ENCODE measurements at places on chromosomes 2 and 18. TPM values are rescaled to one million over a fixed set of nuclear protein-coding genes. Genes with fewer than 3 reads are reported as not detected.

Gene SNORC
- 1.3 TPM for total RNA-seq

Gene REG1A
- 2.3 TPM for total RNA-seq

Gene HSPD1
- 87.1 TPM for total RNA-seq

Gene ST8SIA3
- not detected for total RNA-seq

Gene PTPRN
- 5.0 TPM for total RNA-seq

Gene ATP8B1
- total RNA-seq: 155 TPM

Gene SCN1A
- total RNA-seq: not detected

Gene IL36G
- total RNA-seq: not detected

DNA sequence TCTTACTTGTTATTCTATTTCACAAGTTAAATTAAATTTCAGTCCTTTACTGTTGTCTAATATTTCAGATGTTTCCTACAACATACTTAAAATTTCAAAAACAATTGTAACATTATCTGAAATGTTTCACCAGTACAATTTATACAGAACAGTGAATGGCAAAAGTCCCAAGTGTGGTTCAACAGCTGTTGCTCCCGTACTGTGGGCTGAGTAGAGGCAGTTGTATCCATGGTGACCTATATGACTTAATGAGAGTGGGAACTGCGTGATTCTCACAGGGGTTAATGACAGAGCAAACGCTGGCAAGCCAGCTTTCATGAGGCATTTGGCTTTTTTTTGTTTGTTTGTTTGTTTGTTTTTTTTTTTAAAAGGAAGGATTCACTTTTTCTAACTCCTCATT lies 5.3 kb upstream of the PLCL1 start:
- peaks cover 12% of the 10 kb centered on the region for H3K4me1 ChIP-seq
- H3K27ac ChIP-seq: no peak overlapping the region
- H3K36me3 ChIP-seq: no peaks in the 10 kb centered on the region
- DNase-seq: no peak
- no peak overlapping the region for H3K4me3 ChIP-seq

GRCh38 chr2:138504546-138505235 lies 3.1 kb downstream of the SPOPL start:
- H3K27me3 ChIP-seq: no peaks in the 10 kb centered on the region
- no peak for DNase-seq
- peaks cover 71% of the 10 kb centered on the region for H3K4me1 ChIP-seq
- H3K4me3 ChIP-seq: no peak overlapping the region

GRCh38 chr18:48885924-48886400 lies 64.8 kb downstream of the SMAD7 start:
- H3K4me3 ChIP-seq: no peak overlapping the region
- DNase-seq: no peak
- no peaks in the 10 kb centered on the region for H3K27me3 ChIP-seq
- peaks cover 12% of the 10 kb centered on the region for H3K4me1 ChIP-seq
- no peaks in the 10 kb centered on the region for H3K36me3 ChIP-seq
- no peak overlapping the region for H3K27ac ChIP-seq

GRCh38 chr18:55265984-55266383 lies 306.7 kb upstream of the CCDC68 start:
- no peak overlapping the region for H3K27ac ChIP-seq
- H3K36me3 ChIP-seq: peaks cover 45% of the 10 kb centered on the region
- H3K27me3 ChIP-seq: no peaks in the 10 kb centered on the region
- no peak for DNase-seq

DNA sequence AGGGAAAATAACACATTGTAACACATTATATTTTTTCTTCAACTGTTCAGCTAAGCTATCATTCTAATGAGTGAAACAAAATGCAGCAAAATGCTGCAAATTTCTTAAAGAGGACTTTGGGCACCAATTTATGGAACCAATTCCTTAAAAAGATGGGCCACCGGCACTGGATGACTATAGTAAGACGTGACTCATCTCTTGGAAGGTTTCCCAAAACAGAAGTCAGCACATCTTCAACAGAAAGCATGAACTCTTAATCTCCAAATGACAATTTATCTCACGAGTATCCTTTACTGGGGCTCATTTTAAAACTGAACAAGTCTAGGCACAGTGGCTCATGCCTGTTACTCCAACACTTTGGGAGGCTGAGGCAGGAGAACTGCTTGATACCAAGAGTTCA lies 213.4 kb downstream of the CDH20 start:
- no peak overlapping the region for H3K27ac ChIP-seq
- no peak for DNase-seq
- H3K36me3 ChIP-seq: no peaks in the 10 kb centered on the region
- H3K27me3 ChIP-seq: no peaks in the 10 kb centered on the region
- no peaks in the 10 kb centered on the region for H3K4me1 ChIP-seq
- no peak overlapping the region for H3K4me3 ChIP-seq

DNA sequence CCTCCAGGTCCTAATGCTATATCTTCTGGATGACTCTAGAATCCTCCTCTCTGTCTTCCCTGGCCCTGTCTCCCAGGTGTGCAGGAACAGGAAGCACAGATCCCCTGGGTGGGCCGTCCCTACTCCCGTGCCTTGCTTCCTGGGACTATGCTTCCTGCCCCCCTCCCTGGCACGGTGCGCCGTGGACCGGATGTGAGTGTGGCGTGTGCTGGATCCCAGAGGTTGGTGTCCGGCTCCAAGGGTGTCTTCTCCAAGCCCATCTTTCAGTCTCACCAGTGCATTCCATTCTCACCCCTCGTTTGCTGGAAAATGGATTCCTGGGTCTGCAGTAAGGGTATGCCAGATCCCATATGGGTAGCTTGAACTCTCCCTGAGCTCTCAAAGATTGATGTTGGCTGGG lies 144.4 kb upstream of the TWIST2 start:
- H3K36me3 ChIP-seq: no peaks in the 10 kb centered on the region
- no peaks in the 10 kb centered on the region for H3K4me1 ChIP-seq
- DNase-seq: no peak
- no peaks in the 10 kb centered on the region for H3K27me3 ChIP-seq
- no peak overlapping the region for H3K27ac ChIP-seq

DNA sequence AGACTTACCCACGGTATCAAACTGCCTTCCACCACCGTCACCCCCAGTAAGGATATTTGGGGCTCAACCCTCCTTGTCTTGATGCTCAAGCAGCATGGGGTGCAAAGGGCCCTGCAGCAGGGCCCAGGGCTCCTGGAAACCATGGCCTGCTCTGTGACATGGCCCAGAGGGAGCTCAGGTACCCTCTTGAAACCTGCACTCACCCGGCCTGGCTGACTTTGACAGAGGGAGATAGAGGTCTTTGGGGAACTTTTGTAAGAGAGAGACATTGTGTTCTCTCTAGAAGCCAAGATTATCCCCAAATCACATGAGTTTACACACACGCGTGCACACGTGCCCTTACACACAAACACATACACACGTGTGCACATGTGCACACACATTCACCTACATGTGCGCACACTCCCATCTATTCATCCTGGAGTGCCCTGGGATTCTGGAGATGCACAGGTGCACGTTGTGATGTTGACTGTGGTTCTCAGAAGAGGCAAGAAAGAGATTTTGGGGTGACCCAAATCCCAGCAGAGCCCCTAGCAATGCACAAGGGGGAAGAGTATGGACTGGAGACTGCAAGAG lies 19.6 kb upstream of the KCNK3 start:
- H3K27ac ChIP-seq: no peak overlapping the region
- no peak for DNase-seq
- H3K4me3 ChIP-seq: no peak overlapping the region
- no peaks in the 10 kb centered on the region for H3K36me3 ChIP-seq

- H3K27me3 ChIP-seq: no peaks in the 10 kb centered on the region
- H3K4me1 ChIP-seq: no peaks in the 10 kb centered on the region
- no peak for DNase-seq
- H3K36me3 ChIP-seq: no peaks in the 10 kb centered on the region
- H3K4me3 ChIP-seq: no peak overlapping the region
Measured at GRCh38 chr18:26436176-26437051, 111.9 kb downstream of the KCTD1 start.

GRCh38 chr2:169071455-169071854 lies 2.1 kb downstream of the DHRS9 start:
- H3K27me3 ChIP-seq: no peaks in the 10 kb centered on the region
- no peak for DNase-seq
- no peaks in the 10 kb centered on the region for H3K36me3 ChIP-seq
- no peak overlapping the region for H3K27ac ChIP-seq
- H3K4me3 ChIP-seq: no peak overlapping the region

DNA sequence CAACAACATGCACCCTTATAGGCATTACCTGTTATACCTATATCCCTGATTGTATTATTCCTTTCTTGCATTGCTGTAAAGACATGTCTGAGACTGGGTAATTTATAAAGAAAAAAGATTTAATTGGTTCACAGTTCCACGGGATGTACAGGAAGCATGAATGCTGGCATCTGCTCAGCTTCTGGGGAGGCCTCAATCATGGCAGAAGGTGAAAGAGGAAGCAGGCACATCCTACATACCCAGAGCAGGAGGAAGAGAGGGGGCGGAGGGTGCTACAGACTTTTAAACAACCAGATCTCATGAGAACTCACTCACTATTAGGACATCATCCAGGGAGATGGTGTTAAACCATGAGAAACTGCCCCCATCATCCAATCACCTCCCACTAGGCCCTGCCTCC lies 191.7 kb upstream of the SPHKAP start:
- no peaks in the 10 kb centered on the region for H3K4me1 ChIP-seq
- H3K36me3 ChIP-seq: no peaks in the 10 kb centered on the region
- no peak for DNase-seq
- H3K27me3 ChIP-seq: no peaks in the 10 kb centered on the region
- no peak overlapping the region for H3K4me3 ChIP-seq

DNA sequence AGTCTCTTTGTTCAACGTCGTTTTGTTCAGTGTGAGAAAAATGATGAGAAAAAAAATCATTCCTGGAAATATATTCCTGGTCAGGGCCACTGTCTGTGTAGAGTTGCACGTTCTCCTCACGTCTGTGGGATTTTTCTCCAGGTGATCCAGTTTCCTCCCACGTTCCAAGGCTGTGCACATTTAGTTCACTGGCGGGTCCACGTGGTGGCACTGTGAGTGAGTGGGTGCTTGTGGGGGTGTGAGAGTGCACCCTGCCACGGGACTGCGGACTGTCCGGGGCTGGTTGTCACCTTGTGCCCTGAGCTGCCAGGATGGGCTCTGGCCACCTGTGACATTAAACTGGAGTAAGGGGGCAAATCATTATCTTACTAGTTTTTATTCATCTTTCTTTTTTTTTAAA lies 30.3 kb upstream of the ACYP2 start:
- peaks cover 8% of the 10 kb centered on the region for H3K36me3 ChIP-seq
- no peak for DNase-seq
- no peak overlapping the region for H3K27ac ChIP-seq
- H3K4me3 ChIP-seq: no peak overlapping the region
- H3K27me3 ChIP-seq: no peaks in the 10 kb centered on the region

- peak overlapping the region; percentile 92 for H3K4me3 ChIP-seq
- H3K36me3 ChIP-seq: peaks cover 31% of the 10 kb centered on the region
- peak; percentile 74 for DNase-seq
- peak overlapping the region; percentile 82 for H3K27ac ChIP-seq
- peaks cover 82% of the 10 kb centered on the region for H3K4me1 ChIP-seq
Measured at GRCh38 chr2:240568678-240569522, 616 bp downstream of the RNPEPL1 start.

DNA sequence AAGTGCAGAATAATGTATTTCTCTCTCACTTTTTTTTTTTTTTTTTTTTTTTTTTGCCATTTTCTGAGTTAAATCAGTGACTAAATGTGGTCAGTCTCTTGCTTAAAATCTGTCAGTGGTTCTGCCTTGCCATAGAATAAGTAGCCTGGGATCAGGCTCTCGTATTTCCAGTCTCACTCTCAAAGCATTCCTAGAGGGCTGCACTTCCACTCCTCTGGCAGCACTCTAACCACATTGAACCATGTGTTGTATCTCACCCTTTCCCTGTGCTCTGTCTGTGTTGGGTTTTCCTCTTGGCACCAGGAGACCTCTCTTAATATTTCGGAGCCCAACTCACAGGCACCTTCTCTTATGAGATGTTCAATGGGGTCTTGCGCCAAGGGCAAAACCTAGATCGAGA lies 304.4 kb downstream of the CTNNA2 start:
- no peaks in the 10 kb centered on the region for H3K27me3 ChIP-seq
- H3K36me3 ChIP-seq: no peaks in the 10 kb centered on the region
- no peak for DNase-seq
- no peaks in the 10 kb centered on the region for H3K4me1 ChIP-seq
- H3K27ac ChIP-seq: no peak overlapping the region

DNA sequence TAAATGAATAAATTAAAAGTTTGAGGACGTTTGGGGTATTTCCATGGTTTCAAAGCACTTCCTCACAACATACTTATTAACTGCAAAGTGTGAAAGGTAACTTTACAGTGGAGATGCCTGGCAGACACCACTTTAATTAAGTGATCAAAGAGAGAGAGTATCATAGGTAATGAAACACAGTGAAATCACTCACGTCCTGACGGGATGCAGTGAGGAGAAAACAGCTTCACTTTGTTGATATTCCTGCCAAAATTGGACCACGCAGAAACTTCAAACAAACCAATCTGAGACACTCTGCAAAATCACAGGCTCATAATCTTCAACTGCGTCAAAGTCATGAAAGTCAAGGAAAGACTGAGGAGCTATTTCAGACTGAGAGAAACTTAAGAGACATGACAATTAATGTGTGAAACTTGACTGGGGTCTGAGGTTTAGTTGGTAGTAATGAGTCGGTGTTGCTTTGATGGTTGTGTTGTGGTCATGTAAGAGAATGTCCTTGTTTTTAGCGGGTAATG lies 66.0 kb upstream of the ITGB6 start:
- H3K27me3 ChIP-seq: no peaks in the 10 kb centered on the region
- no peaks in the 10 kb centered on the region for H3K36me3 ChIP-seq
- no peak overlapping the region for H3K4me3 ChIP-seq
- no peak overlapping the region for H3K27ac ChIP-seq

- no peaks in the 10 kb centered on the region for H3K36me3 ChIP-seq
- DNase-seq: no peak
- no peaks in the 10 kb centered on the region for H3K4me1 ChIP-seq
- no peaks in the 10 kb centered on the region for H3K27me3 ChIP-seq
- no peak overlapping the region for H3K27ac ChIP-seq
Measured at GRCh38 chr18:74775239-74775638, 177.6 kb downstream of the ZNF407 start.

DNA sequence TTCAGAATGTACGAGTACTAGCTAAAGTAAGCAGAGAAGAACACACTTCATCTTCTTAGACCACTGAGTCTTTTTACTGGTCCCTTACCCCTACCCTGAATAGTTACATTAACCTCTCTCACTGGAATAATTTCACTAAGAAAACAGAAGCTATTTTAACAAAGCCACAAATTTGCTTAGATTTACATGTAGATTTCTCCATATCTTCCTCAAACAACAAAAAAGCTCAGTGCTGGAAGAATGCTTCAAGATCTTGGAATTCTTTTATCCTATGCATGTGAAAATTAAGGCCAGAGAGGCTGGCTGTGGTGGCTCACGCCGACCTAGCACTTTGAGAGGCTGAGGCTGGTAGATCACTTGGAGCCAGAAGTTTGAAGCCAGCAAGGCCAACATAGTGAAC lies 35.2 kb downstream of the MOGAT1 start:
- no peaks in the 10 kb centered on the region for H3K27me3 ChIP-seq
- H3K4me3 ChIP-seq: no peak overlapping the region
- no peaks in the 10 kb centered on the region for H3K36me3 ChIP-seq
- no peak overlapping the region for H3K27ac ChIP-seq

- no peak for DNase-seq
- H3K4me1 ChIP-seq: peaks cover 11% of the 10 kb centered on the region
- H3K27ac ChIP-seq: no peak overlapping the region
- H3K4me3 ChIP-seq: no peak overlapping the region
- peaks cover 38% of the 10 kb centered on the region for H3K36me3 ChIP-seq
Measured at GRCh38 chr18:42051411-42051810, 96.4 kb downstream of the PIK3C3 start.

- no peaks in the 10 kb centered on the region for H3K27me3 ChIP-seq
- no peaks in the 10 kb centered on the region for H3K36me3 ChIP-seq
- no peak overlapping the region for H3K27ac ChIP-seq
- no peaks in the 10 kb centered on the region for H3K4me1 ChIP-seq
- no peak for DNase-seq
Measured at GRCh38 chr18:32812342-32812741, 39.5 kb upstream of the KLHL14 start.
